ENCODE measurements at places on chromosomes 12 and 14. TPM values are rescaled to one million over a fixed set of nuclear protein-coding genes. Genes with fewer than 3 reads are reported as not detected.
A peak's percentile ranks its signal among the peaks of the same experiment; 100 is the strongest.

Gene E2F7
- 0.20 TPM for total RNA-seq

Gene AQP5
- total RNA-seq, result not detected

DNA sequence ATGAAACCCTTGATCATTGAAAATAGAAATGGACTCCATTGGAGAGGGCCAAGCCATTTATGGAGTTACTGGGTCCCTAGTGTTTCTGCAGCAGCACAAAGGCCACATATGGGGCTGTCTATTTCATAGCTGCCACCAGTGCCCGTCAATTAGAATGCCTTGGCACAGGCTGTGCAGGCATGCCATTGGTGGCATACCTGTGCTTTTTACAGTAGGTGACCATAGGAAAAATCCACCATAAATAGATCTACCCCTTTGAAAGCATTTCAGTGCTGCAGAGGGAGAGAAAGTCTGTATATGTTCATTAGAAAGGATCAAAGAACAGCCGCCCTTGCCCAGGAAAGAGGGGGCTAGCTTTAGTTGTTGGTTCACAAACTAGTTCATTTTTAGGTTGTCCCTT is 13.1 kb downstream of the MYBPC1 start:
- no peak for DNase-seq

- DNase-seq, result peak; percentile 51
These were observed 144.7 kb downstream of the ALX1 start for GRCh38 chr12:85424581-85425348.

DNA sequence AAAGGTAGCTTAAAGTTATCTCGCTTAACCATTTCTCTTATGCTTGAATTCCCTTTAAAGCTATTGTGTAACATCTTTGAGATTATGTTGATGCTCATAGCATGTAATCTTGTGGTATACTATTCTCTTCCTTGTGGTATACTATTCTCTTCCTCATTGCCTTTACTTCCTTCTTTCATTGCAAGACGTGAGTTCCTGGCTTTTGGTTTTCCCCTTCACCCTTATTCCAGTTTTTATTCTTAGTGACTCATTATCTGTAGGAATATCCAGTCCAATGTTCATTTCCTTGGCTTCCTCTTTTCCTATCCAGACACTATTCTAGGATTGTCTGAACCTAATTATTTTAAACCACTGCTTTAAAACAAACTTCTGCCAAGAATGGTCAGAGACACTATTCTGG is 564.0 kb downstream of the CCER1 start:
- no peak for DNase-seq

GRCh38 chr14:44180975-44181374 is 326.1 kb downstream of the FSCB start:
- no peak for DNase-seq

GRCh38 chr12:119869720-119870119 is 7.4 kb downstream of the CIT start:
- no peak for DNase-seq

DNA sequence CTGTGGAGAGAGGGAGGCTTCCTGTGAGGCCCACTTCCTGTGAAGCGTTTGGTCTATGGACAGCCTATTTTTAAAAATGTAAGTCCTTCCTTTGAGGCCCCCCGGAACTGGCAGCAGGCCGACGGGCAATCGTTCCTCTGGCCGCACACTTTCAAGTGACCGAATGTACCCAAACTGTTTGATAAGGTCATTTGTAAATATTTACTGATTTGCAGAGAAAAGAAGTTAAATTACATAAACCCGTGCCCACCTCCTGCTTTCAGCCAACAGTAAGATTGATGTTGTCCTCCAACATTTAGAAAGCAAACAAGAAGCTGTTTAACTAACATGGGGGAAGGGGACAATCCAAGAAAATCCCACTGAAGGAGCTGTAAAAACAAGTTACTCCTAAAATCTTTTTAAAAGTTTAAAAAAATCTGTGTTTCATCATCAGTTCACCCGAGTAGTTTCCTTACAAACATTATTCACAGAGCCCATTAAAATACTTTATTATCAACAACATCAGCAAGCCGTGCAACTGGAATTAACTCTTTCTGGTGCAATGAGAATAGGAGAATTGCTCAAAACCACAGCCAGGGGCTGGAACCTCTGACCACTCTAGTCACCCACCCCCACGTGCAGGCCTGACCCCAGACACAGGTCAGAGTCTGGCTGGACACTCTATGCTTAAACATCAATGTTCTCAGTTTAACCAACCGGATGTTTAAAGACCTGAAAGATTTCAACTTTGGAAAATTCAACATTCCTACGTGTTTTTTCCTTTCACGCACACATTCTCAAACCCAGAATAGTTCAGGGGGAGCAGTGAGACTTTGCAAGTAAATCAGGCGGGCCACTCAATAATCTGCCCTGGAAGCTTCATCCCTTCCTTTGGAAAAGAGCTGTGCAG is 65.3 kb downstream of the FOXN3 start:
- DNase-seq, result peak; percentile 35

DNA sequence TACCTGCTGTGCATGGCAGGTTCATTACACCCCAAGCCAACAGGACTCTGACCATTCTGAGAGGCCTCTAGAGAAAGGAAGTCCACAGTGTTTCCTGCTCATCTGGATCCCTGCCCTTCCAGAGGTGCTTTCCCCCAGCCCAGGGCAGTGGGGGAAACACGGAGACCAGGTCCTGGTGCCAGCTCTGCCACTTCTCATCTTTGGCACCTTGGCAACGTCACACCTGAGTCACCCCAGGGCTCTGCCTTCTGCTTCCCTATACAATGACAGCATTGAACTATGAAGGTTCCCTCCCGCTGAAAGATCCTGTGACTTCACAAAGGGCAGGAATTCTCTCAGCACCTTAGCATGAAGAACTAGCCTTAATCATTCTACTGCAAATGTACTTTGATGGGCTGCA is 74.9 kb downstream of the ANO2 start:
- no peak for DNase-seq
